H9 (cell line): ENCODE measurements at places on chromosomes 11 and 22. TPM values are rescaled to one million over a fixed set of nuclear protein-coding genes. Genes with fewer than 3 reads are reported as not detected.
A peak's percentile ranks its signal among the peaks of the same experiment; 100 is the strongest.

- H3K4me3 ChIP-seq = no peak overlapping the region
- H3K4me1 ChIP-seq = no peaks in the 10 kb centered on the region
- H3K27ac ChIP-seq = no peak overlapping the region
- H3K27me3 ChIP-seq = no peaks in the 10 kb centered on the region
- DNase-seq = no peak
- H3K36me3 ChIP-seq = peaks cover 6% of the 10 kb centered on the region
Measured at GRCh38 chr22:32958001-32958400, 100.2 kb downstream of the SYN3 start.

DNA sequence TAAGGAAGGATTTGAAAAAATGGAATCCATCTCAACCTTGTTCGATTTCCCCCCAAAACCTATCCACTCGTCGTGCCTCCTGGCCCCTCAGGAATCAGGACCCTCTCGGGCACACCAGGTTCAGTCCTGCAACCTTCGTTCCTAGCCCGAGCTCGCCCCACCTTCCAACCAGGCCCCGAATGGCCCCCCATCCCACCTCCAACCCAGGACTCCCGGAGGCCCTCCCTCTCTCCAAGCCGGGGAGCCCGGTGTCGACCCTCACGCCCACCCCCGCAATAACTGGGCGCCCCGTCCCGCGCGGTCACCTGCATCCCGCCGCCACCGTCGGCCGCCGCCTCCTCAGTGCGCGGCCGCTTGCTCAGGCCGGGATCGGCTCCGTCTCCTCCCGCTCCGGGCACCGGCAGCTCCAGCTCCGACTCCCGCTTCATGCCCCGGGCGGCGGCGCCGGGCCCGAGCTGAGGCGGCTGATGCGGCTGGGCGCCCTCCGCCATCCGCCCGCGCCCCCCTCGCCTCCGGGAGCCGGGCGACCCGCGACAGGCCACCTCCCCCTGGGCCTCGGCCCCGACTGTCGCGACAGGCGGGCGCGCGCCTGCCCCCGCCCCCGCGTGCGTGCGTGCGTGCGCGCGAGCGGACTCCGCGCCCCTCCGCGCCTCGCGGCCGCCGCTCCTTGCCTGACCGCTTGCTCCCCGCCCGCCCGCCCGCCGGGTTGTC lies 534 bp downstream of the RBFOX2 start:
- H3K36me3 ChIP-seq = peaks cover 17% of the 10 kb centered on the region
- no peak overlapping the region for H3K27ac ChIP-seq
- no peaks in the 10 kb centered on the region; the same call in 1 of the 2 replicates for H3K4me1 ChIP-seq
- no peak for DNase-seq
- no peaks in the 10 kb centered on the region for H3K27me3 ChIP-seq

C11orf87 gene
- total RNA-seq = 0.11 TPM in 2 replicates

- H3K27ac ChIP-seq = no peak overlapping the region
- no peak overlapping the region for H3K4me3 ChIP-seq
- H3K27me3 ChIP-seq = no peaks in the 10 kb centered on the region
- no peak for DNase-seq
Measured at GRCh38 chr11:31768749-31769640, 42.1 kb downstream of the PAX6 start.

TPCN2 gene
- total RNA-seq = 16.2 and 16.8 TPM in 2 replicates

GRCh38 chr11:119306373-119306890 lies 10.5 kb downstream of the MCAM start:
- no peaks in the 10 kb centered on the region for H3K4me1 ChIP-seq
- peaks cover 50% of the 10 kb centered on the region for H3K36me3 ChIP-seq
- DNase-seq = no peak

GRCh38 chr11:87473174-87473573 lies 435.4 kb downstream of the TMEM135 start:
- H3K36me3 ChIP-seq = no peaks in the 10 kb centered on the region; the same call in 2 of the 3 replicates
- DNase-seq = no peak
- no peak overlapping the region for H3K27ac ChIP-seq

DNA sequence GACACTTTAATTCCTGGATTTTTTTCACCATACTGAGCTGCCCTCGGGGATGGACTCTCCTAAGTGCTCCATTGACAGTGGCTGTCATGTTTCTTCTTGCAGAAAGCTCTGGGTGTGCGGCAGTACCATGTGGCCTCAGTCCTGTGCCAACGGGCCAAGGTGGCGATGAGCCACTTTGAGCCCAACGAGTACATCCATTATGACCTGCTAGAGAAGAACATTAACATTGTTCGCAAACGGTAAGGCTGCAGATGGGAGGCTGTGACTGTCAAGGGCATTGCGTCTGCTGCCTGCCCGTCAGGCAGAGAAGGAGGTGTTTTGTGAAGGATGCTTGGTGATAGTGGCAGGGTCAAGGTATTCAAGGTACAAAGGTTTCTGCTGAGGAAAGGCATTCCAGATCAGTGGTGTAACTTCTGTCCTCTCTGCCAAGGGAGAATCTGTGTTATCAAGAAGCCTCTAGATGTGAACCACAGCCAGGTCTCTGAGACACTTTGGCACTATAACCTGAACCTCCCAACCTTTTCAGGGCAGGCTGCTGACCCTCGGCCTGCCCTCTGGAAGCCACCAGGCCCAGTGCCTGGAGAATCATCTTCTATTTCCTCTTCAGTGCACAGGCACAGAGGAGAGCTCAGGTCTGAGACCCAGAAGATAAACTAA lies 30.8 kb downstream of the ACO2 start:
- no peaks in the 10 kb centered on the region for H3K4me1 ChIP-seq
- DNase-seq = no peak
- no peak overlapping the region for H3K27ac ChIP-seq
- H3K27me3 ChIP-seq = no peaks in the 10 kb centered on the region

PANX3 gene
- total RNA-seq = not detected in 2 replicates

GRCh38 chr11:134499990-134500389 lies 87.9 kb upstream of the B3GAT1 start:
- H3K36me3 ChIP-seq = no peaks in the 10 kb centered on the region; the same call in 2 of the 3 replicates
- no peak overlapping the region for H3K27ac ChIP-seq
- no peak for DNase-seq
- H3K4me1 ChIP-seq = peaks cover 9% of the 10 kb centered on the region; the same call in 1 of the 2 replicates

GRCh38 chr11:104152941-104153505 lies 10.9 kb downstream of the PDGFD start:
- no peaks in the 10 kb centered on the region for H3K27me3 ChIP-seq
- H3K4me1 ChIP-seq = no peaks in the 10 kb centered on the region
- peaks cover 5% of the 10 kb centered on the region; the same call in 2 of the 3 replicates for H3K36me3 ChIP-seq
- no peak overlapping the region for H3K4me3 ChIP-seq
- no peak for DNase-seq

- H3K27me3 ChIP-seq = no peaks in the 10 kb centered on the region
- peaks cover 5% of the 10 kb centered on the region for H3K36me3 ChIP-seq
- no peaks in the 10 kb centered on the region; the same call in 1 of the 2 replicates for H3K4me1 ChIP-seq
- H3K27ac ChIP-seq = no peak overlapping the region
- H3K4me3 ChIP-seq = no peak overlapping the region
Measured at GRCh38 chr22:44291265-44291664, 21.5 kb downstream of the SHISAL1 start.

ELFN2 gene
- total RNA-seq = 0.64 and 0.70 TPM in 2 replicates

DNA sequence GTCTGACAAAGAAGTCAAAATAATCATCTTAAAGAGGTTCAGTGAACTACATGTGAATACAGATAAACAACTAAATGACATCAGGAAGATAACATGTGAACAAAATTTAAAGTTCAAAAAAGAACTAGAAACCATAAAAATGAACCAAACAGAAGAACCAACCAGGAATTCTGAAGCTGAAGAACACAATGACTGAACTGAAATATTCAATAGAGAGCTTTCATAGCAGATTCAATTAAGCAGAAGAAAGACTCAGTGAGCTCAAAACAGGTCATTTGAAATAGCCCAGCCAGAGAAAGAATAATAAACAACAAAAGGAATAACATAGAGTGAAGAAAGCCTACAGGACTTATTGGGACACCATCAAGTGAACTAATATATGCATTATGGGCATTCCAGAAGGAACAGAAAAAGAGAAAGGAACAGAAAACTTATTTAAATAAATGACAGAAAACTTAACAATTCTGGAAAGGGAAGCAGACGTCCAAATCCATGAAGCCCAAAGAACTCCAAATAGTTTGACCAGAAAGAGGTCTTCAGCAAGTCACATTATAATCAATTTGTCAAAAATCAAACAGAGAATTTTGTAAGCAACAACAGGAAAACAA lies 11.0 kb upstream of the SLC36A4 start:
- no peaks in the 10 kb centered on the region for H3K27me3 ChIP-seq
- H3K4me1 ChIP-seq = no peaks in the 10 kb centered on the region
- H3K27ac ChIP-seq = no peak overlapping the region
- H3K36me3 ChIP-seq = no peaks in the 10 kb centered on the region

LYVE1 gene
- total RNA-seq = not detected in 2 replicates

MEN1 gene
- 49.9 and 50.0 TPM in 2 replicates for total RNA-seq

SLCO2B1 gene
- not detected in 2 replicates for total RNA-seq

TRIM48 gene
- not detected in 2 replicates for total RNA-seq

DNA sequence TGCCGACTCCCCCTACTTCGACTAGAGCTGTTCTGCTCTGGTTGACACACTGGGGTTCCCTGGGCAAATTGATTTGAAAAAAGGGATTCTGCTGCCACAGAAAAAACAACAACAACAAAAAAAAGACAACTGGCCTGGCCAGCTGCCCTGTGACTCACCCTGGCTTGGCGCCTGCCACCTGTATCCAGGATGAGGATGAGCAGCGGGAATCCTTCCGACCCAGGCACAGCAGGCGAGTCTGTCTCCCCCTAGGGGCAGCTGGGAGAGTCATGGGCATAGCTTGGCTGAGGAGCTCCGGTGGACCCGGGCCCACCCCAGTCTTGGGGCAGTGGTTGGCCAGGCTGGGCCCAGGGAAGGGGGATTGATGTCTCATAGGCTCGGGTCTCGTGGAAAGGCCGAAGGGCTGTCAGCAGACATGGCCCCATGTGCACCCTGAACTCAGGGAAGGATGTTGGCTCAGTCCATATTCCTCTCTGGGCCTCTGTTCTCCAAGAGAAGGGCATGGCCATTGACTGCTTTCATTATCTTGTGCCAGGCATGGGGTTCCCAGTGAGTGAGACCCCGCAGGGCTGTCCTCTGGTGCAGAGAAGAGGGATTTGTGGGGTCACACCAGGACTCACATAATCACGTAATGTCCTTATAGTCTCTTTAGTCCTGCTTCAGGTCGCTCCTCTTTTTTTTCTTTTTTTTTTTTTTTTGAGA lies 10.4 kb upstream of the SUN2 start:
- H3K27me3 ChIP-seq = no peaks in the 10 kb centered on the region
- no peaks in the 10 kb centered on the region for H3K4me1 ChIP-seq
- no peak overlapping the region for H3K27ac ChIP-seq
- H3K36me3 ChIP-seq = no peaks in the 10 kb centered on the region
- no peak overlapping the region for H3K4me3 ChIP-seq
- DNase-seq = peak; percentile 93

DNA sequence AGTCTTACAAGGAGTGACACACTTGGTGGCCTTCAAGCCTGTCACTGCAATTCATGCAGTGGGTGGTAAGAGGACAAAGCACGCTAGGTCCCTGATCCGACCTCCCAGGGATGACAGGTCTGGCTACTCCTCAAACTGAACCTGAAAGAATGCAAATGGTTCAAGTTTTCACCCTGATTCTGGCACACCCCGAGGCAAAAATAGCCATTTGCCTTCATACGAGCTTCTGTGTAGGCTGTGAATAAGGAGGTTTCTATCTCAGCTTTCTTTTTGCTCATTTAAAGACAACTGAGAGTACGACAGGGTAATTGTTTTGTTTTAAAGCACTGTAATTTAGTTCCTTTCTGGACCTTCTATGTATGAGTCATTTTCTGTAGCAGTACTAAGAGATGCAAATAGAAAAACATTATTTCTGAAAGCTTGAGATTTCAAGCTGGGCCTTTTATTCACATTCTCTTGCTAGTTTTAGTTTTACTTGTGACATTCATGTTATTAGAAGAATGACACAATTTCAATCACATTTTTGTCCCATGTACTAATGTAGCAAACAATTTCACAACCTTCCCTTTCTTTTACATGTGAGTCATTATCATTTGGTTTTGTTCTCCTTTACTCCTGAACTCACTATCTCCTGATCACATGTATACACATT lies 56.6 kb upstream of the FDX1 start:
- no peak for DNase-seq
- H3K4me1 ChIP-seq = no peaks in the 10 kb centered on the region
- H3K4me3 ChIP-seq = no peak overlapping the region
- H3K36me3 ChIP-seq = no peaks in the 10 kb centered on the region
- no peaks in the 10 kb centered on the region for H3K27me3 ChIP-seq

DNA sequence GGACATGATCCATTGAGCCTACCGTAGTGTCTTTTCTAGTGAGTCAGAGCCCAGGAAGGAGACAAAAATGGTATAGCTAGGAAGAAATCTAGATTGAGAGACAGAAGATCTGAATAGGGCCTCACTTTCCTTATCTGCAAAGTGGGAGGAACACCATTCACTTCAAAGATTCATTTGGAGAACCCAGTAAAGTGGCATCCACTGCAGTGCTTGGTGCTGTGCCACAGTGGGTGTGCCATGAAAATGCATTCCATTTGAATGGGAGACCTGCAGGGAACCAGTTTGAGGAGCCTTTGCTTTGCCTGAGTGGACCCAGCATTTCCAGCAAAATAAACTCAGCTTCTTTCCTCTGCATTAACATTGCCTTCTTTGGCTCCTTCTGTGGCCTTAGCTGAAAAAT lies 470.5 kb upstream of the CADM1 start:
- H3K4me1 ChIP-seq = peaks cover 2% of the 10 kb centered on the region; the same call in 1 of the 2 replicates
- 0 out of 2 replicates have a peak, but pooled peaks cover 5% of the 10 kb centered on the region for H3K36me3 ChIP-seq
- no peak for DNase-seq
- H3K27me3 ChIP-seq = peaks cover 10% of the 10 kb centered on the region
- H3K27ac ChIP-seq = no peak overlapping the region
- peak overlapping the region; percentile 55 for H3K4me3 ChIP-seq

DNA sequence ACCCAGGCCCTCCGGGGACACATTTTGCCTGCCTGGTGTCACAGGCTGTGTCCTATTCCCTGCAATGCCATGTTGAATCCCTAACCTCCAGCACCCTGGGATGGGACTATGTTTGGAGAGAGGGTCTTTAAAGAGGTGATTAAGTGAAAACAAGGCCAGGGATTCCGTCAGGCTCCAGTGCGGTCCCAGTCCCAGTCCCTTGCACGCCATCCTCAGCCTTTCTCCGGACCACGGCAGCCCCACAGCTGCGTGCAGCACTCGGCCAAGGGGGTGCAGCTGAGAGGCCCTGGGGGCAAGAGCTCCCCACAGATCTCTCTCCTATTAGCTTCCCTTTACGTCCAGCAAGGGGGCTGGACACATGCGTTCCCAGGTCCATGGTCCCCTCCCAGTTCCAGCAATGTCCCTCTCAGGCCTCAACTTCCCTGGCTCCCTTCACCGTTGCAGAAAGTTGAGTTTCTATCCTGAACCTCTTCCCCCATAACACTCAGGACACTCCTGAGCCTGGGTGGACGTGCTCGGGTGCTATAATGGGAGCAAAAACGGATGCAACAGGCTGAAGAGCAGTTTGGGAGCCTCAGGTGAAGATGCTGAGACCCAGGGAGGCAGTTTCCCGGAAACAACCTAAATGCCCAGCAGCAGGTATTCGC lies 1422.7 kb downstream of the BRD1 start:
- H3K4me1 ChIP-seq = no peaks in the 10 kb centered on the region
- H3K4me3 ChIP-seq = no peak overlapping the region
- H3K27me3 ChIP-seq = no peaks in the 10 kb centered on the region
- H3K36me3 ChIP-seq = no peaks in the 10 kb centered on the region
- no peak overlapping the region for H3K27ac ChIP-seq
- DNase-seq = no peak

PHF21B gene
- 54.3 and 60.3 TPM in 2 replicates for total RNA-seq

GSC2 gene
- 0.22 TPM in 2 replicates for total RNA-seq
